ENCODE measurements at places on chromosomes 3 and 15.
A peak's percentile ranks its signal among the peaks of the same experiment; 100 is the strongest.

GRCh38 chr3:192928016-192928415 is 10.4 kb upstream of the MB21D2 start:
- DNase-seq, result no peak

DNA sequence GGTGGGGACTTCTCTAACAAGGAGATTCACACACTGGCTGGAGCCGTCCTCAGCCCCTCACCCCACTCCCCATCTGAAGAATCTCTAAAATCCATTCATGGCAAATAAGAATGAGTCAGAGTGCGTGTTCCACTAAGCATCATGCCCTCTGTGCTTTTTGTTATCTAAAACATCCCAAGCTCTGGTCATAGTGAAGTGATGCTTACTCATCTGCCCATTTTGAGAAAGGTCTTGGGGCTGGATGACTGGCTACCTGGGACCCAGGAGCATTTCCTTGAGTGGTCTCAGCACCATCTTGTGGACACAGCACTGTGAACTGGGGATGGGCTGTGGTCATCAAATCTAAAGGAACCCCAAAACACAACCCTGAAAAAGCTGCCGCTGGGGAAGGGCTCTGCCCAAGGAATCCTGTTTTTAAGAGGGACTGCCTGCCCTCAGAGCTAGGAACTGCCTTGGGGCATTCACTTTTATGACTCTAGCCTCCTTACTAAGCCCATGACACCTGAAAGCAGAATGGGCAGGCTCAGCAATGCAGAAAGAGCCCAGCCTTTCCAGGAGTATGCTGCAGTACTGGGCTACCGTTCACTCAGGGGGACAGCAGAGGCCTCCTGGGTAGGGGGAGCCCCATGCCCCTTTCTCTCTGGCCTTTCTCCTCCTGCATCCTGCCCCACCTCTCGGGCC is 53.5 kb downstream of the ZBTB38 start:
- no peak for DNase-seq

DNA sequence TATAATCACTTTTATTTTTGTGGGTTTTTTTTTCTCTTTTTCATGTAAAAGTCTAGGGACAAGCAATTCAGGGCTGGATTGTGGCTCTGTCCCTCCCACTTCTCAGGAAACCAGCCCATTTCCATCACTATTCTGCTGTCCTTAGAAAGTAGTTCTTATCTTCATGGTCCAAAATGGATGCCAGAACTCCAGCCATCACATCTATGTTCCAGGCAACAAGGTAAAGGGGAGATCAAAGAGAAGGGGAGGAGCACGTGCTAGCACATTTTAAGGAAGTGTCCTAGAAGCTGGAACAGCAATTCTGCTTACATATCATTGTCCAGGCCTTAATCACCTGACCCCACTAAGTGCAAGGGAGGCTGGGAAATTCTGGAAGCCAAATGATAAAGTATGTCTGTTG is 181.1 kb upstream of the C2CD4B start:
- no peak for DNase-seq

- peak; percentile 59 for DNase-seq
These were observed 30.5 kb upstream of the SPATA12 start for GRCh38 chr3:57029924-57030323.

GRCh38 chr3:155921486-155921885 is 51.0 kb downstream of the GMPS start:
- DNase-seq, result no peak

- no peak for DNase-seq
These were observed 94.6 kb upstream of the HERC1 start for GRCh38 chr15:63928185-63928842.

GRCh38 chr3:72246685-72247084 is 461.7 kb upstream of the PROK2 start:
- DNase-seq, result no peak

DNA sequence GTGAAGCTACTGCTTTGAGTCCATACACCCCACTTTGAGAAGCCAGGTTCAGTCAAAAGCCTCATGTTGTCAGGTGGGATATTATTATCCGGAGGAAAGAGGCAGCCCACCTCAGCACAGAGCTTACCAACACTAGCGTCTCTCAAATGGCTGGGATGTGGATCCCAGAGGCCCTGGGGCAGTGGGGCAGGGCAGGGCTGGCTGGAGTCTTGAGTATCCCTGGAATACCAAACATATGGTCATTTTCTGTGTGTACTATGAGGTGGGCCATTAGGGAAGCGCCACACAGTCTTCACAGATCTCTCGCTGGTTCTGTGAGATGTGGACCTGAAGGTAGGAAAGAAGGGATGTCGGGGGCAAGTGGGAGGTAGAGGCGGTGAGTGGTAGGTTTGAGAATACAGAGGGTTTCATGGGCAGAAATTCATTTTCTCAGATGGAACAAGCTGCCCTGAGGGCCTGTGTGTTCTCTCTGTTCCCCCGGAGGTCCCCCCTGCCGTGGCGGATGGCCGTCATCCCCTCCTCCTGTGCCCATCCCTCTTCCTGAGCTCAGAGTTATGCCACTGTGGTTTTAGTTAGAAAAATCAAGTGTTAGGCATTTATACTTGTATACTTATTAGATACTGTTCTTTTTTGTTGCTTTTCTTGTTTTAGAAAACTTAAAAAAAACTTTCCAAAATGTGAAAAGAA is 66.4 kb downstream of the USP13 start:
- DNase-seq, result no peak

DNA sequence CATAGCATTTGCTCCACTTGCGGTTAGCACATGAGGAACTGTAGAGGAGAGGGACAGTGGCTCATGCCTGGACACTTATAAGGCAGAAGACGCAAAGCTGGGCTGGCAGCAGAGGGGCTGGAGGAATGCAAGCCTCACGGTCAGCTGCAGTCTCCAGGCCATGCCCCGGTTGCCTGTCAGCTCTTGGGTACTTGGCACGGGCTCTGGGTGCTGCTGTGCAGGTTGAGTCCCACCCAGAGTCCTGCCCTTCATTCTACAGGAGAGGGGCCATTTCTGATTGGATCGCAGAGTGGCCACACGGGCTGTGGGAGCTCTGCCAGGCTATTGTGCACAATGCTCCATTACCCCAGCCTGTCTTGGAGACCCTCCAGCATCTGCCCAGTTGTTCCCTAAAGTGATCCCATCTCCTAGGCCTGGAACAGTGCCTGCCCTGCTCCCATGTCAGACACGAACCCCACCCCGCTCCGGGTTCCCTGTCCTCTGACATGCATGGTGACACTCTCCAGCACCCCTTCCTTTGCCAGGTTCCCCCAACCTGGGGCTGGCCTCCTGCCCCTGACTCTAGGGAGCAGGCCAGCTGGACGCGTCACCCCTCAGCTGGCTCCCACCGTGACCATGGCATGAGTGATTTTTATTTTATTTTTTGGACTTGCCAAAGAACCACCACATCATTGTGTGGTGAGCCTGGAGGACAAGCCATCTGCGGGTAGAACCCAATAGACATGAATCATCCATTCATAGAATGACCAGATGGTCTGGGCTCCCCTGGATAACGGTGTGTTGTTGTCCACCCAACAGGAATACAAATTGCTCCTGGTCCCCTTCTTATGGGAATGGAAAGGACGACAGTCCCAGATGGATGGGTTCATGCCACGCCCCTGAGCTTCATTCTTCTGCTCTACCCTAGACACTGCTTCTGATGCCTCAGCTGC is 51.0 kb upstream of the KLF13 start:
- DNase-seq, result no peak

DNA sequence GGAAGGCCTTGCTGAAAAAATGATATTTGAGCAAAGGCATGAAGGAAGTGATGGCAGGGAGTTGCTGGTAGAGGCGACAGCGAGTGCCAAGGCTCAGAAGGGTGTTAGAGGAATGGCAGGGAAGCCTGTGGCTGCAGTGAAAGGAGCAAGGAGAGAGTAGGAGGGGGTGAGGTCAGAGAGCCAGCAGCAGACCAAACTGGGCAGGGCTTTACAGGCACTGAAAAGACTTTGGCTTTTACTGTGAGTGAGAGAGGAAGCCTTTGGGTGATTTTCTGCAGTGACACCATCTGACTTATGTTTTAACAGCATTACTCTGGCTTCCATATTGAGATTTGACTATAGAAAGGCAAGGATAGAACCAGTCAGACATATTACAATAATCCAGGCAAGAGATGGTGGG is 11.4 kb downstream of the TICRR start:
- no peak for DNase-seq

DNA sequence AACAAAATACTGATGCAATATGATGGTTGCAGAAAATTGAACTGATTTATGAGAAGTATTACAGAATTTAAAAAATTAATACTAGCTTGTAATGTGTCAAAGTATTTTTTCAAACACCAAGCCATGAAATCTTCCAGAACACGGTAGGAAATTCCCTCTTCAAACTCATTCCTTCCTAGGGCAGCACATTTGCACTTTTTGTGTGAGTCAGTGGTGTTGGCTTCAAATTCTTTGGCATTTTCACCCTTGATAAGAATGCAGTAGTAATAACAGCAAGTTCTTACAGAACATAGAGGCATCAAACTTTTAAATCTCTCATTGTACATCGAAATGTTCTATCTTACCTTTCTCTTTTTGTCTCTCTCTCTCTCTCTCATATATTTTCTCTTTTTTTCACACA is 191.8 kb downstream of the CGGBP1 start:
- peak; percentile 13 for DNase-seq

- no peak for DNase-seq
These were observed 134.6 kb downstream of the LRRC28 start for GRCh38 chr15:99385865-99386264.

DNA sequence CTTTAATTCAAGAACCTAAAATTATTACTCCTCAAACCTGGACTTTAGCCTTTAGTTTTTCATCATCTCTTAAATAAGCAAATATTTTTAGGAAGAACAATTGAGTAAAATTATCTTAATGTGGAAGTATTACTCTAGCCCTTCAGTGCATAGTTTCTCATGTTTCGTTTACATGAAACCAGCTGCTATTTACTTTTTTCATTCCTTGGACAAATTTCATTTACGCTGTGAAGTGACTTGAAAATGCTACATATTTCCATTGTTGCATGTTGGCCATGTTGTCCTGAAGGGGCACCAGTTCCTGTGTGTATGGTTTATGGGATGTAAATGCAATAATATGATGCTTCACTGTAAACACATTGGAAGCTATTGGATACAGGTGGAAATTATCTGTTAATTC is 49.9 kb downstream of the SLC25A26 start:
- DNase-seq, result no peak

GRCh38 chr3:141853629-141854168 is 22.7 kb upstream of the ATP1B3 start:
- no peak for DNase-seq

GRCh38 chr3:124383051-124383450 is 347.2 kb upstream of the UMPS start:
- DNase-seq, result no peak

- DNase-seq, result no peak
These were observed 112.1 kb downstream of the KLF13 start for GRCh38 chr15:31438601-31439265.

DNA sequence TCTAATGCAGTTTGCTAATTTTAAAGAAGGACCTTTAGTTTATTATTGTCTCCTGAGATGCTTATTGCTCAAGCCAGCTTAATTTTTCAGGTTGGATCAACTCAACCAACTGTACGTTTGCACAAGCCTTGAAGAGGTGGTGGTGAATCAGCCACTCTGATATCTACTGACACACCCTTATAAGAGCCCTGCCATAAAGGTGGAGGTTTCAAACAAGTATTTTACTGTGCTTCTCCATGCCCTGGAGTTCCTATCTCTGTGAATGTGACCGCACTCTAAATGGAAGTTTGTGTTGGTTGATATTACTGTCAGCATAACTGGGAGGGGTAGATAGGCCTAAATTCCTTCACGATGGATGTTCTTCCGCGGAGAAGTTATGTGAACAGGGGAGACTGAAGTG is 297.3 kb upstream of the UBE2E1 start:
- no peak for DNase-seq

GRCh38 chr3:8607234-8608040 is 37.2 kb downstream of the SSUH2 start:
- peak; percentile 30 for DNase-seq
